ENCODE measurements at places on chromosomes 2 and 18. TPM values are rescaled to one million over a fixed set of nuclear protein-coding genes. Genes with fewer than 3 reads are reported as not detected.

- no peak overlapping the region for H3K4me3 ChIP-seq
- no peak overlapping the region for H3K27ac ChIP-seq
- no peaks in the 10 kb centered on the region for H3K4me1 ChIP-seq
- no peaks in the 10 kb centered on the region for H3K27me3 ChIP-seq
- H3K36me3 ChIP-seq: no peaks in the 10 kb centered on the region
- no peak for DNase-seq
Observed at GRCh38 chr2:225056330-225057073, 14.2 kb upstream of the DOCK10 start.

GRCh38 chr2:17257189-17257909 is 260.9 kb downstream of the RAD51AP2 start:
- H3K27ac ChIP-seq: no peak overlapping the region
- DNase-seq: no peak
- no peak overlapping the region for H3K4me3 ChIP-seq
- no peaks in the 10 kb centered on the region for H3K4me1 ChIP-seq

GRCh38 chr2:225584796-225585195 is 185.3 kb downstream of the NYAP2 start:
- H3K4me1 ChIP-seq: no peaks in the 10 kb centered on the region
- no peaks in the 10 kb centered on the region for H3K27me3 ChIP-seq
- no peaks in the 10 kb centered on the region for H3K36me3 ChIP-seq
- no peak overlapping the region for H3K4me3 ChIP-seq

- H3K4me1 ChIP-seq: no peaks in the 10 kb centered on the region
- no peak for DNase-seq
- no peaks in the 10 kb centered on the region for H3K27me3 ChIP-seq
- no peaks in the 10 kb centered on the region for H3K36me3 ChIP-seq
Observed at GRCh38 chr18:37385846-37386778, 179.5 kb downstream of the CELF4 start.

- no peak overlapping the region for H3K27ac ChIP-seq
- no peaks in the 10 kb centered on the region for H3K27me3 ChIP-seq
- no peak overlapping the region for H3K4me3 ChIP-seq
- no peaks in the 10 kb centered on the region for H3K4me1 ChIP-seq
Observed at GRCh38 chr2:133790711-133791110, 222.4 kb upstream of the NCKAP5 start.

- no peak overlapping the region for H3K4me3 ChIP-seq
- H3K36me3 ChIP-seq: no peaks in the 10 kb centered on the region
- H3K27ac ChIP-seq: no peak overlapping the region
- DNase-seq: no peak
- no peaks in the 10 kb centered on the region for H3K4me1 ChIP-seq
Observed at GRCh38 chr18:45993438-45993837, 26.3 kb upstream of the EPG5 start.

The PPIL3 gene
- total RNA-seq: 30.9 TPM
